ENCODE measurements at places on chromosomes 5 and 9.

DNA sequence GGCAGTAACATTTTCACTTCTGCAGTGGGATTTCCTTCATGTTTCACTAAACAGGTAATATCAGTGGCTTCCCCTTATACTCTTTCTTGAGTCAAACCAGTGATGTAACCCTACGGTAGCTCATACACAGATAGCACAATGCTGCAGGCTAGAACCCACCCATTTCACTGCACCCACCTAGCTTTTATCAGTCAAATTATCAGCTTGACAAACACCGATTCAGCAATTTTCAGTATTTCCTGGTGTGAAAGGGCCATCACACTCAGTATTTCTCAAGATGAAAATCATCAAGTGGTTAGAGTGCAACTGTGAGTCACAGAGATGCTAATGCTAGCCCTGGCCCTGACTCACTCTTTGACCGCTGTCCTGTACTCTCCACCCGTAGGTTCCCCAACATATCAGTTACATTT, 242.3 kb upstream of the PTGER4 start:
- DNase-seq, result peak; percentile 70

GRCh38 chr5:151005950-151006576, 14.3 kb upstream of the GPX3 start:
- DNase-seq, result peak; percentile 69

DNA sequence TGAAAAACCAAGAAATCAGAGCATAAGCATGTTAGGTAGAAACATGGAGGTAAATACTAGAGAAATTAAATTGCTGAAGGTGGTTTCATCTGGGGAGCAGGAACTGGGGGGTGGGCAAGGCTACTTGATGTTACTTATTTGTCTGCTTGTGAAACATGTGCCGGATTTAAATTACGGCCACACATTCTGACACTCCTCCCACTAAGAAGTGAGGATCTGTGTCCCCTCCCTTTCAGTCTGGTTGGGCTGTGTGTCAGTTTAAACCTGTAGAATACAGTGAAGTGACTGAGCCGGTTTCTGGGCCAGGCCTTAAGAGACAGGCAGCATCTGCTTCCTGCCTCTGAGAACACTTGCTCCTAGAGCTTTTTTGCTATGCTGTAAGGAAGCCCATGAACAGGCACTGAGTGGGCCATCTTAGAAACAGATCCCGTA, 2.3 kb upstream of the IARS1 start:
- no peak for DNase-seq

DNA sequence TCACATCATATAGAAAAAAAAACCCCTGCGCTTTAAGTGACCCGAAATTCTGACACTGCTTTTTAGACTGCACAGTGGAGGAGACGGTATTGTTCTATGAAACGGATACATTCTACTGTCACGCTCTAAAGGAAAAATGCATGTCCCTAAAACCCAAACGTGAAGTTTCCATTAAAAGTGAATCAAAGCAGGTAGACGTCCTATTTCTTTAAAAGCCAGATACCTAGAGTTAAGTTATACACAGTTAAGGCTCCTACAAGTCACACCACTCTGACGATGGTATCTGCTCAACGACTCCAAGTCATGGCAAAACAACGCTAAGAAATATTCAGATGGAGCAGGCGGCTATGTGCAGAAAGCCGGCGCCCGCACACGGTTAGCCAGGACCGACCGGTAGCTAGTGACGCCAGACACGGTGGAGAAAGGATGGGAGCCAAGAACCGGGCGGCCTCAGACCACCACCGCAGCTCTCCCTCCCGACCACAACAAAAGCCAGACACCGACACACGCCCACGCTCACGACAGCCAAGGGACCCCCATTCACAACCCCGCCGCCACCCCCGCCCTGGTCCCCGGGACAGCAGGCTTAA, 734 bp downstream of the SKP1 start:
- DNase-seq, result peak; percentile 35

GRCh38 chr9:27792971-27793689, 219.8 kb upstream of the C9orf72 start:
- DNase-seq, result no peak

- DNase-seq, result no peak
Observed at GRCh38 chr5:38426986-38427950, 129.2 kb downstream of the LIFR start.

- DNase-seq, result no peak
Observed at GRCh38 chr5:144254552-144254951, 83.9 kb downstream of the KCTD16 start.

- DNase-seq, result no peak
Observed at GRCh38 chr5:123610209-123610608, 98.2 kb downstream of the CSNK1G3 start.

DNA sequence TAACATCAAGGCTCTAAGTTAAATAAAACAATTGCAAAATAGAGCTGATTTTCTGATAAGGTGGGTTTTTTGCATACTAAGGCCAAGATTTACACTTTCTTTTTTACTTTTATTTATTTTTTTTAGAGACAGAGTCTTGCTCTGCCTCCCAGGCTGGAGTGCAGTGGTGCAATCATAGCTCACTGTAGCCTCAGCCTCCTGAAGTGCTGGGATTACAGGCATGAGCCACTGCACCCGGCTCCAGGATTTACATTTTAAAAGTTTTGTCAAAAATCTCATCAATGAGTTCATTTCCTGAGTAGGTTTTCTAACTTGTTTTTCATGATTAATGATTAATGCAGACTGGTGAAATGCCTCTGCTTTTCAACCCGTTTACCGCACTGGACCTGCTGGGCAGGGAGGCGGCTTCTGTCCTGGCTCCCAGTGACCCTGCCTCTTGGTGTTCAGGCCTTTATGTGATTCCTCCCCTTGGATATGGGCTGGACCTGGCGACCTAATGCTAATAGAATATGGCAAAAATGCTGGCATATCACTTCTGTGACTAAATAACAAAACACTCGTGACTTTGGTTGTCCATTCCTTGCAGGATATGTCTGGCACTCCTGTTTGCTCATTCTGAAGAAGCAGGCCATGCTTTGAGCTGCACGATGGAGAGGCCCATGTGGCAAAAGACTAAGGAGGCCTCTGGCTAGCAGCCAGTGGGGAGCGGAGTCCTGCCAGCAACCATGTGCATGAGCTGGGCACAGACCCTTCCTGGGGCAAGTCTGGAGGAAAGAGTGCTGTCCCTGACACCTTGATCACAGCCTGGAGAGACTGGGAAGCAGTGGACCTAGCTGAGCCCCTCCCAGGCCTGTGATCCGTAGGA, 72.2 kb upstream of the PTCH1 start:
- DNase-seq, result no peak

DNA sequence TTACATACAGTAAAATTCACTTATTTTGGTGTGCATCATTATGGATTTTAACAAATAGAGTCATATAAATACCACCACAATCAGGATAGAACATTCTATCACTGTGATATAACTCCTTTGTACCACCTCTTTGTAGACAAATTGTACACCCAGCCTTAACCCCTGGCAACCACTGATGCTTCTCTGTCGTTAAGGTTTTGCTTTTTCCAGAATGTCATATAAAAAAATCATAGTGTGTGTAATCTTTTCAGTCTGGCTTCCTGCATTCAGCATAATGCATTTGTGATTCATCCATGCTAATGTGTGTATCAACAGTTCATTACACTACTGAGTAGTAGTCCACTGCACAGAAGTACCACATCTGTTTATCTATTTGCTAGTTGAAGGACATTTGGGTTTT, 81.2 kb downstream of the ARSB start:
- no peak for DNase-seq

DNA sequence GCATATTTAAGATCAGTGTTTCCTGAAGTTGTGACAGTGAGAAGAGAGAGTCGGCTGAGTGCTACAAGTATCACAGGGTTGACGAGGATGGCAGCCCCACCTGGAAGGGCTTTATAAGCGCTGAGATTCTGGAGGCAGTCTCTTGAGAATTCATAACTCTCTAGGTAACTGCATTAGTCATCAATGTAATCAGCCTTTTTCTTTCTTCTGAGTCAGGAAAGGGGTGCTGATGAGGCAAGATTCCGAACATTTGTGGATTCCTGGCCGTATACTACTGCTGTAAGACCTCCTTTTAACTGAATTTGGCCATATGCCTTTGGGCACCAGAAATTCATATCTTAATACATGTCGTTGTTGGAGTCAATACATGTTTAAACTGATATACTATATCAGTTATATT, 6.6 kb upstream of the RNF20 start:
- no peak for DNase-seq

DNA sequence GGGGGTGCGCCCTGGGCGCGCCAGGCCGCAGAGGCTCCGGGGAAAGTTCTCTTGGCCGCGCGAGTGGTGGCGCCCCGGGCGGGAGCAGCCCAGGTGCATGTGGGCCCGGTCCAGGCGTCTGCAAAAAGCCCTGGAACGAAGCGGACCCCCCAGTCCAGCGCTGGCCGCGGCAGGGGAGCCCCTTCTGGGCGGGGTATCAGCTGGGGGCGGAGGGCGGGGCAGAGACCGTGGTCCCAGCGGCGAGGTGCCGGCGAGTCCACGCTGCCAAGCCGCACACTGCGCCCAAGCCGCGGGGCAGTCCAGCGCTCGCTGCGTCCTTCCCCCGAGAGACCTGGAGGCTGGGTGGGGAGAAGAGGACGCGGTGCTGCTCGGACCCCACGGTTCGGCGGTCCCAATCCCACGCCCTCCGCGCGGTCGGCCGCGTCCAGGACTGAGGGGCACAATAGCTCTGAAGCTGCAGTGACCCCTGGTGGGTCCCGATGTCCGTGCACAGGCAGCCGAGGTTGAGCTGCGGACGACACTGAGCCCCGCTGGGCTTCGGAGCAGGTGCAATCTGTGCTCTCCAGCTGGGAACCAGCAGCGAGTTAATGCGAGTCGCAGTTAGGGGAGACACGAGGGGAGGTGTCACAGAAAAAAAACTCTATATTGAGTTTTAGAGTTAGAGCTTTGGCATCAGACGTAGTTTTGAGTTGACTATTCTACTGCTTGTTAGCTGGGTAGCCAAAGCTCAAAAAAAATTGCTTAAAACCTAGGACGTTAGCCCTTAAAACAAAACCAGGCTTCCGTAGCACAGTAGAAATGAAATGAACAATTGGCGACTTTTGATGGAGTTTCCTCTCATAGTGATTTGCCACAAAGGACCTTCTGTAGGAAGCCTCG, 1.1 kb upstream of the EPB41L4A start:
- DNase-seq, result peak; percentile 60

- no peak for DNase-seq
Observed at GRCh38 chr9:14881006-14881405, 29.2 kb downstream of the FREM1 start.

- DNase-seq, result no peak
Observed at GRCh38 chr5:54173251-54173650, 137.1 kb downstream of the ARL15 start.
